ENCODE measurements at places on chromosomes 13 and 19.

GRCh38 chr13:113145496-113145895 is 13.0 kb upstream of the PROZ start:
- no peak for DNase-seq

GRCh38 chr19:41325947-41326706 is 16.2 kb downstream of the CCDC97 start:
- no peak for DNase-seq

GRCh38 chr13:41549491-41549890 is 92.1 kb downstream of the RGCC start:
- no peak for DNase-seq

DNA sequence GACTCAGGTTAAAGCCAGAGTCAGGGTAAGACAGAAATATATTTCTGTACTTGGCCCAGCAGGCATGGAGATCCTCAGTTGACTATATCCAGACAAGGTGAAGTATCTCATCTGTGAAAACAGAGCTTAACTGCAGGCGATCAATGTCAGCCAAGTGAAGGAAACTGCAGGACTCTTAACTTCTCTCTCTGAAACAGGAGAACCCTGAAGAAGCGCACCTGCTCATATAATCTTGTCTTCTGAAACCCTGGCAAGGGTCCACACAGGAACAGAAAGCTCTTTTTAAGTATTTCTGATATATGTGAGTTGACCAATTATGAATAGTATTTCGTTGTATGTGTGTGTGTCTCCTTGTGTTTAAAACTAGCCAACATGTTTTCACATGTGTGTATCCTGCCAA is 504.8 kb upstream of the SLITRK5 start:
- DNase-seq, result no peak

GRCh38 chr13:99693852-99694611 is 192.8 kb downstream of the TM9SF2 start:
- no peak for DNase-seq

DNA sequence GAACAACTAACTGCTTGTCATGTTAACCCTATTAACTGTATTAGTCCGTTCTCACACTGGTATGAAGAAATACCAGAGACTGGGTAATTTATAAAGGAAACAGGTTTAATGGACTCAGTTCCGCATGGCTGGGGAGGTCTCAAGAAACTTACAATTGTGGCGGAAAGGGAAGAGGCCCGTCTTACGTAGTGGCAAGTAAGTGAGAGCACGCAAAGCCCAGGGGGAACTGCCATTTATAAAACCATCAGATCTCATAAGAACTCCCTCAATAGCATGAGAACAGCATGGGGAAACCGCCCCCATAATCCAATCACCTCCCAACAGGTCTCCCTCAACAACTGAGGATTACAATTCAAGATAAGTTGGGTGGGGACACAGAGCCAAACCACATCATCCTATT is 34.7 kb downstream of the PHF11 start:
- DNase-seq, result no peak

- no peak for DNase-seq
Measured at GRCh38 chr19:15108145-15108844, 1.1 kb downstream of the SYDE1 start.

DNA sequence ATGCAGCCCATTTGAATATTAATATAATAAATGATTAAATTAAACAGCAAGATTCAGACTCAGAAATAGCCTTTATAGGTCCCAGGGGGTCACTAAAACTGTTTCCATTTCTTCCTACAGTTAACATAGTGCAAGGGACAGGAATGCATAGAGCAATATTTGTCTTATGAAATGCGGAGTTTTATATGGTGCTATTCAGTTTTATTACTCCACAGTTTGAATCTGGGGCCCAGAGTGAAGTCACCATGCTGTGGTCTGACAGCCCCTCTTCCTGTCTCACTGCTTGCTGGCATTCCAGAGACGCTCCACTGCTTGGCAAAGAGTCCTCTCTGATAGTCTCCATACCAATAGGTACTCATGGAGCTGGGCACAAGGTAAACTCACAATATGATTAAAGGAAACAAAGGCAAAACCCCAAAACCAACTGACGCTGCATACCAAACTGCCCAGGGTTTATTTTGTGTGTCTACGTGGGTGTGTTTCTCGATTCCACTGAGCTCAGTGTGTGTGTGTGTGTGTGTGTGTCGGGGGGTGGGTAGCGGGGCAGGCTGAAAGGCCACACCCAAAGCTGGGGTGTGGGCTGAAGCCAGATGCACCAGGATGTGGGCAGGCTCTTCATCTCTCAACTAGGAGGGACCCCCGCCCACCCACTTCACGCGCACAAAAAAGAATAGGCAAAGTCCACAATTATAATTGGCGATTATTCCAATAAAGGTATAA is 277.9 kb downstream of the TSHZ3 start:
- no peak for DNase-seq

DNA sequence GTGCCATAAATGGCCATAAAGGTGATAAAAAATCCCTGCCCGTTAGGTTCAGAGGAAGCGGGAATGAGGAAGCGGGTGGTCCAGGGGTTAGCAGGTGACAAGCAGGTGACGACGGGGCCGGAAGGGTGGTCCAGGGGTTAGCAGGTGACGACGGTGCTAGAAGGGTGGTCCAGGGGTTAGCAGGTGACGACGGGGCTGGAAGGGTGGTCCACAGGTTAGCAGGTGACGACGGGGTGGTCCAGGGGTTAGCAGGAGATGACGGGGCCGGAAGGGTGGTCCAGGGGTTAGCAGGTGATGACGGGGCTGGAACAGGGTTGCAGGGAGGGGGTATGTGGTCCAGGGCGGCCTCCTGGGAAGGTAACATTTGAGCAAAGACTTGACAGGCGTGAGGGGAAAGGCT is 6.3 kb downstream of the PRSS57 start:
- DNase-seq, result no peak

DNA sequence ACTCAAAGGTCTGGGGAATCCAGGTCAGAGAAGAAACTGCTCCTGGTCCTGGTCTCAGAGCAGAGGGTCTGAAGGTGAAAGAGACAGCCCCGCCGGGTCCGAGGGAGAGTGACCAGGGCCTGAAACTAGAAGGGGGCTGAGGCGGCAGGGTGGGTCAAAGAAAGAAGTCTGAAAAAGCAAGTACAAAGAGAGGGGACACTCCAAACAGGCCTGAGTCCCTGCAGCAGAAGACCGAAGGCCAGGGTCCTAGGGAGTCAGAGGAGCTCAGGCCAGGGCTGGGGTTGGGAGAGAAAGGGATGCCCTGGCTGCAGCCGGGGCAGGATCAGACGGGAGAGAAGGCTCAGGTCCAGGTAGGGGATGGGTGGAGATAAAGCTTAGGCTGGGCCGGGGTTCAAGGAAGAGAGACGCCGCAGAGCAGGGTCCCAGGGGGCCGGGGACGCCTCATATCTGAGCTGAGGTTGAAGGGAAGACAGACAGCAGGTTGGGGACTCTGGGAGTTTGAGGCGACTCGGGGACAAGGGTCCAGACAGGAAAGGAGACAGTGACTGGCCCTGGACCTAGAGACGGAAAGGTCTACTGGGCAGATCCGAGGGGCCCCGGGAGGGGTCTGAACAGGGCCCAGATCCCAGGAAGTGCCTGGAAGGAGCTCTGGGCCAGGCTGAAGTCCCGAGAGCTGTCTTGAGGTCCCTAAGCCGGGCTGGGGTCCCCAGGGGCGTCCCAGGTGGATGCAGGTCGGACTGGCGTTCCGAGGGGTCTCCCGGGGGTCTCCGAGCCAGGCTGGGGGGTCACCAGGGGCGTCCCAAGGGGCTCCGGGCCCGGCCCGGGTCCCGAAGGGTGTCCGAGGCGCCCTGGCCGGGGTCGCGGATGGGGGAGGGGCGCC is 795 bp downstream of the MLLT1 start:
- DNase-seq, result no peak

GRCh38 chr13:63901630-63902029 is 2486.0 kb upstream of the PCDH20 start:
- DNase-seq, result no peak

- peak; percentile 67 for DNase-seq
Measured at GRCh38 chr19:12884926-12885748, 1.9 kb downstream of the KLF1 start.

DNA sequence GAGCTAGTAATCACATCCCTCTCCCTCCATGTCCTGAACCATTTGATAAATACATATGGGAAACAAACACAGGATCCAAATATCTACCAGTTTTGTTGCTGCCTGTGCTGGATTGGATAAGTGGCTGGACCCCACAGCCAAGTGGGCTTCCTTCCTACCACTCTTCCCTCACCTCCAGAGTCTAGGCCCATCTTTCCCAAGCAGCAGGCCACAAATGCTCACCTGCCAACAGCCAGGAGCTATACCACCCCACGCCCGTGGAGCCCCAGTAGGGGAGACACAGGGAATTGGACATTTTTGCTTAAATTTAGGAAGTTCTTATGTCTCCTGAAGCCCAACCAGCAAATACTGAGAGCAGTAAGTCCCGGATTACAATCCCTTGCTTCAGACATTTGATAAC is 55.8 kb downstream of the HSPH1 start:
- no peak for DNase-seq

DNA sequence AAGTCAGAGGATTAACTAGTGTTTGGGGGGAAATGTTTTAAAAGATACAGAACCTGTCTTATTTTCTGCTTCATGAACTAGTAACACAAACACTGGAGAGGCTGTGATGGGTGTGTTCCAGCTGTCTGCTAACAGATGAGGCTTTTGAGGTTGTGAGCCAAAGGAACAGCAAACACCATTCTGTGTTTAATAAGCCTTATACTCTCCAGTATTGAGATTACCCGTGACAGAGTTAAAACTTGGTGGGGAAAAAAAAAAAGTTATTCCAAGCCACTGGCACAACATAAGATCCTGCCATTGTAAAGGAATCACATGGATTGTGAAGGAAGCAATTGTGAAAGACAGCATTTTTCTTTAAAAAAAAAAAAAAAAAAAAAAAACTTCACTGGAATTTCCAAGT is 48.4 kb downstream of the KCTD12 start:
- DNase-seq, result no peak

GRCh38 chr13:101944521-101944920 is 457.3 kb downstream of the FGF14 start:
- no peak for DNase-seq

- no peak for DNase-seq
Measured at GRCh38 chr19:21622920-21623319, 117.5 kb downstream of the ZNF429 start.

GRCh38 chr13:46374710-46375109 is 12.3 kb downstream of the RUBCNL start:
- no peak for DNase-seq

DNA sequence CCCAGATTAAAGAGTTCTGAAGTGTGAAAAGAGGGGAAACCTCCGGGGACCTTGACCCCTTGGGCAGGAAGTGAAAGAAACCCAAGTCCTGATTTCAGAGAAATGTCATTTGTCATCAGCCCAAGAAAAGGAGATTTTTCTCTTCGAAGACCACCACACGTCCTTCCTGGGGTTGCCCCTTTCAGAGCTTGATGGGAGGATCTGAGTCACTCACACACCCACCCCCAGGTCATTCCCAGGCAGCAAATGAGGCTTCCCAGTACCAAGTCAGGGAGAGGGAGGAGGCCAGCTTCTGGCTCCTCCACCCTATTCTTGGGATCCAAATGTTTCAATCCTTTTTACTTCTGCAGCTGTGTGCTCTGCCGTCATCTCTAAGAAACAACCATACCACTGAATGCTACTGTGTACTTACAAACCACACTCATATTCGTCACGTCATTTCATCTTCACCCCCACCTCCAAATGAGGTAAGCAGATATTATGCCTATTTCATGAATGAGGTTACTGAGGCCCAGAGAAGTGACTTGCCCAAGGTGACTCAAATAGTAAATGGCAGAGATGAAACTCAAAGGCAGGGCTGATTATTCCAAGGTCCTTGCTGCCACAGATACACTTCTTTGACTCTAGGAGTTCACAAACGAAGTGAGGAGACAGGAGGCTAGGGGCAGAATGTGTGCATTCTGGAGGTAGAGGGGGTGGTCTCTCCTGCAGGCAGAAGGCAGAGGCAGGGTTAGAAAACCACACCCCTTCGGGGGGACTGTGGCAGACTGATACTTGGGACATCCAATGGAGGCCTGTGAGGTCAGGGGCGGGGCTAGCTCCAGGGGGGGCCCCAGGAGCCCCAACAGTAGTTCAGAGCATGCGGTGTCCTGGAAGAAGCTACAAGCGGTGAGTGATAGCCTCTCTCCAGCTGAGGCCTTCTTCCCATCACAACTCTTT is 5.0 kb upstream of the KMT2B start:
- no peak for DNase-seq

DNA sequence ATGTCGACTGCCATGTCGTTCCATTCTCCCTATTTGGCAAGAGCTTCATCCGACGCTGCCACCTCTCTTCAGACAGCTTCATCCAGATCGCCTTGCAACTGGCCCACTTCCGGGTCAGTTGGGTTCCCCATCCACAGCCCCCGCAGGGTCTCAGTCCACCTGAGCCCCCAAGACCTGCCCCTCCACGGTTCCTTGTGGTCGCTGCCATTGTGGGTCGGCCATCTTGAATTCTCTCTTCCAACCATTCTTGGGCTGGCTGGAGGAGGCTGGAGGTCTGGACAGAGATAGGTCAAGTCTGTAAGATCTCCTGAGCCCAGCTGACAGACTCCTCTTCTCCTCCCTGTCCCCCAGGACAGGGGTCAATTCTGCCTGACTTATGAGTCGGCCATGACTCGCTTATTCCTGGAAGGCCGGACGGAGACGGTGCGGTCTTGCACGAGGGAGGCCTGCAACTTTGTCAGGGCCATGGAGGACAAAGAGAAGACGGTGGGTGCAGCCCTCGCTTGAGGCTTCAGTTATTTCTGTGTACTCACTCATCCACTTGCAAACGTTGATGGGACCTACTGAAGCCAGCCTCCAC is 19.5 kb downstream of the CPT1C start:
- DNase-seq, result no peak

- DNase-seq, result no peak
Measured at GRCh38 chr13:24922387-24922744, 158.4 kb downstream of the RNF17 start.

- DNase-seq, result no peak
Measured at GRCh38 chr19:58330458-58330857, 3.7 kb downstream of the ZSCAN22 start.

GRCh38 chr13:25175026-25175425 is 2.9 kb upstream of the AMER2 start:
- DNase-seq, result no peak

DNA sequence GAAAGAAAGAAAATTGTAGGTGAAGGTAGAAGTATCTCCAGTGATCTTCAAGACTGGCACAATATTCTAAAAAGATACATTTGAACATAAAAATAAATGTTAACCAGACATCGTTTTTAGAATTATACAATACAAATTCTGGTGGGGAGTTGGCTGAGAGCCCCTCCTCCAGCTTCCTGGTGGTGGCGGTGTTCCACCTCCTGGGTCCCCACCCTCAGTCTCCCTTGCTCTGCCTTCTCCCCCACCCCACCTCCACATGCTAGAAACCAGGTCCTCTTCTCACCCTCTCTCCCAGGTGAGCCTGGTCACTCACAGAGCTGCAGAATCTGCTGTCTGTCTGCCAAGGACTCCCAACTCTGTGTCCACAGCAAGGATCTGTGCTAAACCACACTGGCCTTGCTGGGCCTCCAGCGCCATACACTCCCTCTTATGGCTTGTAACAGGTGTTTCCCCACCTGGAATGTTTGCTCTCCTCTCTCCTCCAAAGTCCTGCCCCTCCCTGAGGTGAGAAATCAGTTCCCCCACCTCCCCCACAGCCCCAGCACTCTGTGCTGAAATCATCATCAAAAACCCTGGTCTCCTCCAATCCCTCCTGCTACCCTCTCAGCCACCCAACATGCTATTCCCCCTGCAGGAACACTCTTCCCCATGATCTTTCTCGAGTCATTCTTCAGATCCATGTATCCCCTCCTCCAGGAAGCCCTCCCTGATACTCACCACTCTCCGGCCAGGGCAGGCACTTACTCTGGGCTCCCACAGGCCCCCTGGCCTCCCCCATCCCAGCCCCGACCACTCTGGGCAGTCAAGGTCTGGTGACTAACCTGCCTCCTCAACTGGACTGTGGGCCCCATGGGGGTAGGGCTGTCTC is 20.5 kb upstream of the CYP2S1 start:
- no peak for DNase-seq

GRCh38 chr19:7142771-7143170 is 73.3 kb downstream of the ZNF557 start:
- no peak for DNase-seq
